ENCODE measurements at places on chromosomes 11 and 22.

DNA sequence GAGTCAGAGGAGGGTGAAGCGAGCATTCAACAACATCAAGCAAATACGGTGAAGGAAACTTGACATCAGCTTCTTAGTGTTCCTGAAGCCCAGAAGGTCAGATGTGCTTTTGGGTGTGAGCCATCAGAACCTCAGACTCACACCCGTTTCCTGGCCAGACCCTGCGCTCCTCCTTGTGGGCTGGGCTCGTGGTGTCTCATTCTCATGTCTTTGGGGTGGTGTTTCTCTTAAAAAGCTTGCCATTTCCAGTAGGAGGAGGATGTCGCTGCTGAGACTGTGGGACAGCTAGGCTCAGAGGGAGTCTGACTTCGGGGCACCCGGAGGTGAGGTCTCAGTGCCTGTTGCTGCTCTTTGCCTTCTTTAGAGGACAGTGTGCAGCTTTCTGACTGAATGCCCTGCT, 24.2 kb downstream of the PPFIBP2 start:
- DNase-seq, result no peak

GRCh38 chr11:119844808-119845207, 115.8 kb upstream of the NECTIN1 start:
- no peak for DNase-seq

GRCh38 chr22:31821572-31821971, 67.8 kb downstream of the DEPDC5 start:
- no peak for DNase-seq

DNA sequence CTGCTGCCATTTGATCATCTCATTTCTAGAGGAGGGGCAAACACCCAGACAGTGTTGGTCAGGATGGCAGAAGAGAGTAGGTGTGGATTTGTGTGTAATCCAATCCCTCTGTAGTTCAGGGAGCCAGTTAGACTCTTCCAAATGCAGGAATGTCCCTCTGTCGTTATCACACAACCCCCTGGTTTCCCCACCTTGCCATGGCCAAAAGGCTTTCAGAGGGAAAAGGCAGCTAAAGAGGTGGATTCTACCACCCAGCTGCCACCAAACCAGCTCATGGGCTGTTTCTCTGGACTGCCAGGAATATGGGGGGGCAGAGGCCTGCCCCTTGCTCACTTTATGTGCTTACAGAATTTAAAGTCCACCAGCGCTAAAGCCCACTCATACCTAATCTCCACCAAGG, 18.1 kb downstream of the TSKU start:
- DNase-seq, result no peak

GRCh38 chr11:9678576-9678975, 14.7 kb downstream of the SWAP70 start:
- DNase-seq, result no peak

DNA sequence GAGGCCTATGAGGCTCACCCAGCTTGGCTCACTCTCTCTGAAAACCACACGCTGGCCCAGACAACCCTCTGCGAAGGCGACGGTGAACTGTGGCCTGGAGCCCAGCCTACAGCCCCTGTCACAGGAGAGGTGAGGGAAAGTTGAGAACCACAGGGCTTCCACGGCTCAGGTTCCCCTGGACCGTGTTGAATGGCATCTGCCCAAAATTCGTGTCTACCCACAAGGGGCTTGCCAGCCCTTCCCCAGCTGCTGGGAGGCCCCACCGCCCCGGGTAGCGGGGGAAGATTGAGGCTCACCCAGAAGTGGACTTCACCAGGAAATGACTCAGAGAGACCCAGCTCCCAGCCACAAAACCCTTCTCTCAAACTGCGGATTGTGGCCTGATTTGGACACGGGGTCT, 197.1 kb downstream of the CTTN start:
- DNase-seq, result no peak

- no peak for DNase-seq
These were observed 667 bp downstream of the ACCS start for GRCh38 chr11:44066732-44067141.

- DNase-seq, result no peak
These were observed 239.5 kb upstream of the SORL1-AS1 start for GRCh38 chr11:121692236-121692635.

DNA sequence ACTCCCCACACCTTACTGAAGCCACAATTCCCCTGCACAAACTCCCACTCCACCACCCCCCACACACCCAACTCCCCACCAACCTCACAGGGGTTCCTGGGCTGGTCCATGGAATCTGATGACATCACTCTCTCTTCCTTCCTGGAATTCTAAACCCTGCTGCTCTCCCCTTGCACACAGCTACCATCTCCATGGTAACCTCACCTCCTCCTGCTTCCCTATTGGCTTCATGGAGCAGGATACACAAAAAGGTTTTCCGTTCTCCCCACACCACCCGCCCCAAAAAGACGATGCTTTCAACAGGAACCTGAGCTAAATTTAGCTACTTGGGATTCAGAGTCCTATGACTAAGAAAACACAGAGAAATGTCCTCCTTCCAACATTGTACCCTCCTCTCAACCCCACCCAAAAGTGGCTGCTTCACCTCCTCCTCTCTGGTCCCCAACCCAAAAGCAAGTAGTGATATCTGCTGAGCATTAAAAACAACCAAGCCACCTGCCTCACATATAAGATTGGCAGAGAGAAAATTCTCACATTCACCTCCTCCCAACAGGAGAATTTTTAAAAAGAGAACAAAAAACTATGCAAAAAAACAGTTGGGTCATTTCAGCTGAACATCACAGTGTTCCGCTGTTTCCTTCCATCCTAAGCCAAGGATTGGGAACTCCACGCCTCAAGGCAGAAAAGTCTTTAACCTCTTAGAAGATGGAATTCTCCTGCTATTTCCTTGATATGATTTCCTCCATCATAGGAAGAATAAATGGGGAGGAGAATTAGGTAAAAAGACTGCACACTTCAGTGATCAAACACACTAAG, 66.9 kb downstream of the RBFOX2 start:
- DNase-seq, result no peak

- DNase-seq, result no peak
These were observed 24.8 kb downstream of the CNTF start for GRCh38 chr11:58647141-58647699.

DNA sequence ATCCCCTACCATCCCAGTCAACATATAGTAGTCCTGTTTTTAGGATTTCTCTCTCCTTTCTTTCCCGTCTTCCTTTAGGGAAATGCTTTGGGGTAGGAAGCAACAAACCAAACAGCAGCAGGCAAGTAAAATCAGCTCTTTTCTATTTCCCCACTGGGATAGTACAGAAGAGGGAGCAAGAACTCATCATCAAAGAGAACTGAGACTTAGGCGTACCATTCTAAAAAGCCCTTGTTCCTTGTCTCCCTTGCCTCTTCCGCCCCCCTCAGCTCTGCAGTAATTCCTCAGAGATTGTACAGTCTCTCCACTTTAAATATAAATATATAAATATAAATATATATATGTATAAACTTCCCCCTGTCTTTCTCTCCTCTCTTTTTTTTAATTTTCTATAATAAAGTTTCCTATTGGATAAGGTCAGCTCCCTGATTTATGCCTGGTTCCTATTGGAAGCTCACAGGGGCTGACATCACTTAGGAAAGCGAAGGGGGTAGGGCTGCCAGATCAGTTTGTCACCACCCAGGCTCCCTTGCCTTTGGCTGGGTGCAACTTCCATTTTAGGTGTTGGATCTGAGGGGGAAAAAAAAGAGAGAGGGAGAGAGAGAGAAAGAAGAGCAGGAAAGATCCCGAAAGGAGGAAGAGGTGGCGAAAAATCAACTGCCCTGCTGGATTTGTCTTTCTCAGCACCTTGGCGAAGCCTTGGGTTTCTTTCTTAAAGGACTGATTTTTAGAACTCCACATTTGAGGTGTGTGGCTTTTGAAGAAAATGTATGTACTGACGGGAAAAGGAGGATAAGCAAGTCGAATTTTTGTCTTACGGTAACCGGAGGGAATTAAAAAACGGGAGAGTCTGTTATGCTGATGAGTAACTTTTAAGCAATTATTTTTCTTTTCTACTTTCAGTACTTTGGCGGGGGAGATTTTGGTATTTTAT, at the start of gene CTNND1:
Gene CTNND1, plus strand, starts transcription at position 502 of the 934 bp plus-strand sequence. CDS start 29,677 bp downstream, outside the sequence.
- no peak for DNase-seq

DNA sequence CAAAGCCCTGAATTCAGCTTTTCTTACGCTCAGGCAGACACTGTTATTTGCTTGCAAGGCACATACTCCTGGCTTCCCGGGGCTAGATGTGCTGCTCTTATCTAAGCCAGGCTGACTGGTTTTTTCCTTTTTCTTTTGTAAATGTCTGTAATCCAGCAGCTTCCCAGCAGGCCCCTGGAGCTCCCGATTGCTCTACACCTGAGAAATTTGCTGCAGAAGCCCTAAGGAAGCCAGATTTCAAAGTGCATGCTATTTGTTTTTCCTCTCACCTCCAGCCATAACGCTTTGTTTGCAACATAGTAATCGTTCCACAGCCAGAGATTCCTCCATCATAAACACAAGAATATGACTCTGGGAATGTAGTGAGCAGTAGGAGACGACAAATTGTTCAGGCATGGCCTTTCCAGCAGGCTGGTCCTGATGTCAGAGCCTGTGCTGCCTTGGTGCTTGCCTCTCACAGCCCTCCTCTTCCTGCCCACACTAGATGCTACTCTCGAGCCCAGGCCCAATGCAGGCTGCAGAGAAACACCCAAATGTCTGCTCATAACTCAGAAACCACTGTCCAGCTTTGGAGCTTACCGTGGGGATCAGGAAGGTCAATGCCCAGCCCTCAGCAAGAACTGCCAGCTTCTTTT, 54.7 kb upstream of the SLC6A5 start:
- no peak for DNase-seq

DNA sequence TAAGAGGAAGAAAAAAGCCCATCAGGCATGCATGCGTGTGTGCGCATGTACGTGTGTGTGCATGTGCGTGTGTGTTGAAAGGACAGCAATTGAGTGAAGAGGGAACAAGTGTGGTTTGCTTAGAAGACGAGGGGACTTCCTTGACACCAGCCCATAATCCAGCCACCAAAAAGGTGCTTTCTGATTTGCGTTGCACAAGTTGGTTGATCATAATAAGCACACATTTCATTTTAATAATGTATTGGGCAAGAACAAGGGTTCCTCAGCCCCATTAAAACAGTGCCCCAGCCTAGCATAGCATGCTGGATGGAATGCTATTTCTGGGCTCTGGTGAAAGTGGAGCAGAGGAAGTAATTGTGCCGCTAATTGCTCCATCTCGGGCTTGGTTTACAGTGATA, 493.2 kb downstream of the MIAT start:
- DNase-seq, result no peak

- DNase-seq, result no peak
These were observed 9.8 kb downstream of the RAB30 start for GRCh38 chr11:83061883-83062282.

DNA sequence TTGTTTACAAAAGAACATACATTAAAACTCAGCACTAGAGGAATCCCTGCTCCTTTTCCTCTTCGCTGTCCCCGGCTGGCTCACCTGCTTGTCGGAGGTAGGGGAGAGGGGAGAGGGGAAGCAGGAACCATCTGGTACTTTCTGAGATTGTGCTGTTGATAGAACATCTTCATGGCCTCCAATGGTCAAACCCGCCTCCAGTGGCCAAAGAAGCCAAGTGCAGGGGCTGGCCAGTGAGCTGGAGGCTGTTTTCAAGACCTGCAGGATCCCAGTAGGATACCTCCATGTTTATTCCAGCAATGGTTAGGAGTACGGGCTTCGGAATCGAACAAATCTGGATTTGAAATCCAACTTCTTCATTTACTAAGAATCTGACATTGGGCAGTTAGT, 92.6 kb downstream of the PKNOX2 start:
- no peak for DNase-seq

GRCh38 chr11:5369789-5370188, 13.8 kb upstream of the OR51M1 start:
- DNase-seq, result no peak

DNA sequence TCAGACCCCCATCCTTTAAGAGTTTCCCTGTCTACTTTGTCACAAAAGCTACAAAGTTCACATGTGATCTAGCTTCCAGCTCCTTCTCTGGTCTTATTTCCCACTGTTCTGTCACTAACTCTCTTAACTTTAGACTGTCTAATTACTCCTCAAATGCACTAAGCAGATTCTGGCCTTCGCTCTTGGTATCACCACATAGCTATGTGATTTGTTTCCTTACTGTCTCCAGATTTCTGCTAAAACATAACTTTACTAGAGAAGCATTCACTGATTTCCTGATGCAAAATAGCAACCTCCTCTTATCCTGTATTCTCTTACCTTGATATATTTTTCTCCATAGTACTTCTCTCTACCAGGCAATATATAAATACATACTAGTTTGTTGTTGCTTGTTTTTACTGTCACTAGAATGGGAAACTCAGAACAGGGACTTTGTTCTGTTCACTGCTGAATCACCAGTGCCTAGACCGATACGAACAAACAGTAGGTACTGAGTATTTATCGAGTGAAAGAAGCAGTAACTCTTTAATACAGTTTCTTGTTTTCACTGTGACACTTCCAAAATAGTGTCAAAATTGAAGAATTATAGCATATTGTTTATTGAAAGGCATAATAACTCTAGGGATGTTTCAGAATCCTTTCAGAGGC, 205.6 kb downstream of the DDX10 start:
- no peak for DNase-seq

- no peak for DNase-seq
These were observed 859.0 kb downstream of the FAM181B start for GRCh38 chr11:81874635-81875034.

- no peak for DNase-seq
These were observed 53.4 kb downstream of the SCGB1A1 start for GRCh38 chr11:62472063-62472884.

DNA sequence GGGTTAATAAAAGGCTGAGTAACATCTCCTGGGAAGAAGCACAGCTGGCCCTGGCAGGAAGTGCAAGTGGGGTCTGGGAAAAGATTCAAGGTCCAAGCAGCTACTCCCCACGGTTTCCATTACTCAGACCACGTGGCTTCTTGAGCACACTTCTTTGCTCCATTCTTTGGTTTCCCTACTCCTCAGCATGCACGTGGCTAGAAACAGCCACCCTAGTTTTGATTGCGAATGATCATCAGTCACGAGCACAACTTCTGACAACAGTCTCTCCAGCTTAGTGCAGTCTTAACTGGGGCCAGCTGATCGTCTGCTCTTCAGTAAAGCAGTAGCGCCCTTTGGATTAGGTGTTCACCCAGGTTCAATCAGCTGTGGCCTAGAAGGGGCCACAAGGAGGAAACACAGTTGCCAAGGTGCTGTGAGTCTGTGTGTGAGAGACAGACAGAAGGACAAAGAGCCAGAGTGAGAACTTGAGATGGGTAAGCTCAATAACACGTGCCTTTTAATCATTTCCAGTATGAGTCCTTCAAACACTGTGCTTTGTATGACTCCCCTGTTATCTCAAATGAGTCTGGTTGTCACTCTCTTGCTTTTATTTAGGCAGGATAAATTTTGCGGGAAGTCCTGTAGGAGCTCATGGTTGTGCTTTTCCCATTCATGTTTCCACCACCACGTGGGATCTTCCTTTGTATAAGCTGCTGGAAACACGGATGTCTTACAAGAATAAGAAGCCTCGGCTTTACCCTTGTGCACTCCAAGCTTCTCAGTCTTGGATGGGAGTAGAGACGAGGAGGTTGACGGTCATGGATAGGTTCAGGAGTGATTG, 901 bp upstream of the PARVA start:
- DNase-seq, result no peak

GRCh38 chr22:19770349-19771220, 10.0 kb downstream of the TBX1 start:
- DNase-seq, result no peak

- DNase-seq, result no peak
These were observed 165.2 kb downstream of the LDLRAD3 start for GRCh38 chr11:36108881-36109589.

- DNase-seq, result no peak
These were observed 12.0 kb downstream of the GUCY1A2 start for GRCh38 chr11:107006076-107006833.

- no peak for DNase-seq
These were observed 33.0 kb downstream of the SERGEF start for GRCh38 chr11:17979770-17980371.

- DNase-seq, result no peak
These were observed 688 bp upstream of the LRRC74B start for GRCh38 chr22:21044931-21045584.
